ENCODE measurements at places on chromosomes 5 and 9. TPM values are rescaled to one million over a fixed set of nuclear protein-coding genes. Genes with fewer than 3 reads are reported as not detected.

GRCh38 chr9:15371448-15371845 lies 51.2 kb upstream of the SNAPC3 start:
- DNase-seq, result no peak
- H3K4me3 ChIP-seq, result no peak overlapping the region
- no peak overlapping the region for H3K27ac ChIP-seq
- no peaks in the 10 kb centered on the region for H3K36me3 ChIP-seq

DNA sequence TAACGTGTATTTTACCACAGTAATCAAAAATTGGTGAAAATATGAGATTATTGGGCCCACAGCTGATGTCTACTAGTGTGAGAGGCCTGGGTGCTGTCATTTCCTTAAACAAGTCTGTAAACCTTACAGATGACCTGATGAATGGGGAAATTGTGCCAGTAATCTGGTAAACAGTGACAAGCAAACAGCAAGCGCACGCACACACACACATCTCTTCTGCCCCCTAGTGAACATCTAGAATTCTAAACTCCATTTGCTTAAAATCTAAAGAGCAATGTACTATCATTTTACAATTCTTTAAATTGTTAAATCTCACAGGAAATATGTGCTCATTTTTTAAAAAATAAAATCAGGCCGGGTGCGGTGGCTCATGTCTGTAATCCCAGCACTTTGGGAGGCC lies 7.5 kb upstream of the RAPGEF1 start:
- no peak overlapping the region for H3K4me3 ChIP-seq
- H3K4me1 ChIP-seq, result peaks cover 35% of the 10 kb centered on the region
- no peak overlapping the region for H3K27ac ChIP-seq

DNA sequence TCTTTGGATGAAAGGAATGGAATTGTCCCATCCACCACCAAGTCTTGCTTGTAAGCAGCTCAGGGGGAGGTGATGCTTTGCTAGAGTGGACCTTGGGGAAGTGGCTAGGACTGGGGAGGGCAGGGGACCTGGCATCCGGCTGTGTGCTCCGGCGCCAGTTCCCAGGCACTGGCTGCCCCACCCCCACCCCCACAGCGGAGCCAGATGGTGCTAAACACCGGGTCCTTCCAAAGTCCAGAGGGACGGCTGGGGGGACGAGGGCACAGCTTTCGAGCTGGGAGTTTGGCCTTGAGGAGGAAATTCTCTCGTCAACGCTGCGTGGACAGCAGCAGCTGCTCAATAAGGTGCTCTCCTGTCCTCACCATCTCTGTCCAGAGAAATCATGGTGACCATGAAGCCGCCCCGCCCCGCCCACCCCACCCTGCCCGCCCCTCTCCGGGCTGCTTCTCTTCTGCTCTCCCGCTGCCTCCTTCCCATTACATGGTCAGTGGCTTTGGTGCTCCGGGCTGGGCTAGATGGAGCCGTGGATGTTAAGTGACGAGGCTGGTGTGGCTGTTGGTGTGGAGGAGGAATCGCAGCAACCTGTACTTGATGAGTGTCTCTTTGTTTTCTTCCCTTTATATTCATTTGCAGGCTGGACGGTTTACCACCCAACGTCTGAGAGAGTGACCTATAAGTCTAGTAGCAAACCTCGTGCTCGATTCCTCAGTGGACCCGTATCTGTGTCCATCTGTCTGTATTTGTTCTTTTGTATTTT lies 115.7 kb downstream of the WNK2 start:
- peaks cover 12% of the 10 kb centered on the region for H3K4me1 ChIP-seq
- H3K27ac ChIP-seq, result no peak overlapping the region
- H3K27me3 ChIP-seq, result no peaks in the 10 kb centered on the region
- H3K36me3 ChIP-seq, result no peaks in the 10 kb centered on the region
- DNase-seq, result no peak
- no peak overlapping the region for H3K4me3 ChIP-seq

GRCh38 chr9:121292801-121293241 lies 24.9 kb downstream of the GSN start:
- no peaks in the 10 kb centered on the region for H3K27me3 ChIP-seq
- peaks cover 9% of the 10 kb centered on the region for H3K4me1 ChIP-seq
- H3K27ac ChIP-seq, result no peak overlapping the region
- H3K4me3 ChIP-seq, result no peak overlapping the region

Gene NTRK2
- total RNA-seq, result 1.8 TPM

DNA sequence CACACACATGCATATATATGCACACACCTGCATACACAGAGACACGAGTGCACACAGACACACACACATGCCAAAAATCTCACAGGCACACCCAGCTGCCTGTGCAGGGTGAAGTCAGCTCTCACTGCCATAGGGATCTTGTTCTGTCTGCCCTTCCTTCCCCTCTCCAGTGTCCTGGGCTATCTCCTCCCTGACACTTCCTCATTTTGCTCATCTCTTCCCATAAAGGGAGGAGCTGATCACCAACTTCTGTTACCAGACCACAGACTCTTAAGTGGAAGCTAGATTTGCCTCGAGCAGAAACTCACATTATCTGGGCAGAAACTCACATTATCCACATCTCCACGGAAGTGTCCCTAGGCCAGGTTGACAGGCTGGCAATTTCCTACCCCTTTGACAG lies 28.7 kb downstream of the LCP2 start:
- H3K27ac ChIP-seq, result peak overlapping the region; percentile 75
- H3K36me3 ChIP-seq, result peaks cover 84% of the 10 kb centered on the region
- no peaks in the 10 kb centered on the region for H3K27me3 ChIP-seq

GRCh38 chr5:154118893-154119336 lies 71.6 kb upstream of the GALNT10 start:
- H3K4me3 ChIP-seq, result no peak overlapping the region
- peaks cover 8% of the 10 kb centered on the region for H3K27me3 ChIP-seq
- H3K27ac ChIP-seq, result no peak overlapping the region
- H3K36me3 ChIP-seq, result no peaks in the 10 kb centered on the region

DNA sequence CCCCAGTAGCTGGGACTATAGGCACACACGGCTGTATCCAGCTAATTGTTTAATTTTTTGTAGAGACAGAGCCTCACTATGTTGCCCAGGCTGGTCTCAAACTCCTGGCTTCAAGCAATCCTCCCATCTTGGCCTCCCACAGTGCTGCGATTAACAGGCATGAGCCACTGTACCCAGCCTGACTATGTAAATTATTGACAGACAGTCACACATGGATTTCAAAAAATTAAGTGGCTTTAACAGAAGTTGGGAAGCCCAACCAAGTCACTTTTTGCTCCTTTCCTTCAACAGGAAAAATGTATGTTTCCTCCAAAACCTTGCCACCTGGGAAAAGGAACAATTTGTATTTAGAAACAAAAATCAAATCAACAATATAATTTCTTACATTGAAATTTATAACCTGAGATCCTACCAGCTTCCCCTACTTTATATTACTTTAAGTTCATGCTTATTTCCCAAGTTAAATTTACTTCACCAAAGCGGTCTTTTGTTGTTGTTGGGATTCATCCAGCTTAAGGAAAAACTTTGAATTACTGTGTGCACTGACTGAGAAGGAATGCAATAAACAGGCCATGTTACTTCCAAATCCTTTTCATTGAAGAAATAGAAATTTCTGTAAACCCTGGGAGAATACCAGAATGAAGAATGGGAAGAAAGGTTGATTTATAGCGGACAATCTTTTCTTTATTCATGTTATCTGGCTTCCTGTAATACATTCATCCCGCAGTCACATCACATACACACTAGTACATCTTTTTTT lies 8.6 kb downstream of the PCA3 start:
- peaks cover 6% of the 10 kb centered on the region for H3K4me1 ChIP-seq
- peaks cover 3% of the 10 kb centered on the region for H3K27me3 ChIP-seq
- DNase-seq, result no peak
- no peak overlapping the region for H3K4me3 ChIP-seq

GRCh38 chr9:95756986-95757385 lies 118.5 kb upstream of the ERCC6L2 start:
- H3K4me3 ChIP-seq, result no peak overlapping the region
- H3K27ac ChIP-seq, result no peak overlapping the region
- no peaks in the 10 kb centered on the region for H3K36me3 ChIP-seq
- no peak for DNase-seq
